ENCODE measurements at places on chromosomes 7 and 10.
A peak's percentile ranks its signal among the peaks of the same experiment; 100 is the strongest.

- DNase-seq, result peak; percentile 16
Observed at GRCh38 chr10:132036887-132037675, 28.7 kb upstream of the JAKMIP3 start.

- no peak for DNase-seq
Observed at GRCh38 chr7:36272211-36272566, 117.5 kb upstream of the ANLN start.

DNA sequence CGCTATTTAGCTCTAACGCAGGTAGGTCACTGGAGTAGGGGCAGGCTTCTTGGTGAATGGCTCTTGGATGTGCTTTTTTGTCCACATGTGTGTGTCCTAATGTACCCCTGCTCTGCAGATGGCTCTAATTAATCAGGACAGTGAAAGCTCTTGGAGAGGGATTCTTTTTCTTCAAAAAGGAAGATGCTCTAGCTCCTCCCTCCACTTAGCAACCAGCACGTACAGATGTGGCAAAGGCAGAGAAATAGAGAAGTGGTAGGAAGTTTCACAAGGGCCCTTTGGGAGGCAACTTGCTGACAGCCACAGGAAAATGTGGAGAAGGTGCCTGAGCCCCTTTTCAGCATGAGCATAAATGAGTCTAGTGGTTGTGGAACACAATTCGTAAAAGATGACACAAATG, 221.7 kb downstream of the PLXNA4 start:
- no peak for DNase-seq

DNA sequence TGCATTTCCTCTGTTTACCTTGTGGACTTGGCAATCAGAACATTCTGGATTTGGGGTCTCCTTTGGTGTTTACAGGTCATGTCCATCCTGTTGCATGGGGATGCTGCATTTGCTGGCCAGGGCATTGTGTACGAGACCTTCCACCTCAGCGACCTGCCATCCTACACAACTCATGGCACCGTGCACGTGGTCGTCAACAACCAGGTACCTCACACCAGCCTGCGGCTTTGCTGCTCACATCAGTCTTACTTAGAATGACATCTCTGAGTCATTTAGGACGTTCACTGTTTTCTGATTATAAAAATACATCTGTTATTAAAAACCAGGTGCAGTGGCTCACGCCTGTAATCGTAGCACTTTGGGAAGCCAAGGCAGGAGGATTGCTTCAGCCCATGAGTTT, 67.0 kb upstream of the ZMIZ2 start:
- no peak for DNase-seq

- DNase-seq, result no peak
Observed at GRCh38 chr7:20896996-20897395, 110.3 kb upstream of the SP8 start.

DNA sequence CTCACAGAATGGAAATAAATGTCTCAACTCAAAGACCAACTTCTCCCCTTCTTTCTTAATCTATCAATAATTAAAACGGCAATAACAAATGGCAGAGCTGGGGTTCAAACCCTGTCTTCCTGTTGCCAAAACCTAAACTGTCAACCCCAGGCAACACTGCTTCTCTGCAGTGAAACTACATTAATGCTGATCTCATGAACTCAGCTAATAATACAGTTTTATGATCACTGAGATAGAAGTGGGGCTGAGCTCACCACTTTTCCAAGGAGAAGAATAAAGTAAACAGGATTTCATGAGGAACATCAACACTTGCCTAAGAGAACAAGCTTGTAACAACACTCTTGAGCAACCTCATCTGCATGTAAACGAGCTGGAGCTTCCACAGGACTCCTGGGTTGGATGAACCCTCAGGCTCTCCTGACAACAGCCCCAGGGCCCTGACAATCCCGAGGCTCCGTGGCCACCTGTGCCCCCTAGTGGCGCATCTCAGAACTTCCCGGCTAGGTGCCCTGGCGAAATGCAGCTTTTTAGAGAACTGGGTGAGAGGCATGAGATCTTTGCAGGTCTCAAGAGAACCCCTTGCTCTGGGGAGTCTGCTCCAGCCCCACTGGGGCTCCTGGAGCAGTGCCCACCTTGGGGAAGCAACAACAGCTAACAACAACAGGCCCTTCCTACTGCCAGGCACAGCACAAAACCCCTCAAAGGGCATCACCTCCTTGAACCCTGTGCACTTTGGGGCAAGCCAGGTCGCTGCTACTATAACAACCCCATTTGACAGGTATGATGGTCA, 169.3 kb downstream of the SH3PXD2A start:
- peak; percentile 88 for DNase-seq

- no peak for DNase-seq
Observed at GRCh38 chr7:33634606-33635005, 270.7 kb upstream of the BMPER start.

- DNase-seq, result no peak
Observed at GRCh38 chr10:67788028-67788886, 49.7 kb downstream of the DNAJC12 start.

GRCh38 chr10:91590142-91590903, 42.5 kb downstream of the PPP1R3C start:
- no peak for DNase-seq

GRCh38 chr10:3258394-3258793, 85.8 kb upstream of the PITRM1 start:
- no peak for DNase-seq

DNA sequence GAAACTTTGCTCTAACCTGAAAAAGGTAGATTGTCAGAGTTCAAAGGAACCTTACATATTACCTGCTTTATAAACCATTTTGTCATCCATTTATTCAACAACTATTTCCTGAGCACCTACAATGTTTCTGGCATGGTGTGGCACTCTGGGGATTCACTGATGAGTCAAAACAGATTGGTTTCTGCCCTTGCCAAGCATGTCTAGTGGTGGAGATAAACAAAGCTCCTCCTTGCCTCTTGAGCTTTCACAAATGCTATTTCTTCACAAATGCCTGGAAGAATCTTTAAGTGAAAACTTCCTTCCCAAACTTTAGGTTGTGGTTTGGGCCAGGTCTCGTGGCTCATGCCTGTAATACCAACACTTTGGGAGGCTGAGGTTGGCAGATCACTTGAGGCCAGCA, 85.1 kb upstream of the RELN start:
- DNase-seq, result no peak

- no peak for DNase-seq
Observed at GRCh38 chr7:7673240-7673550, 32.6 kb downstream of the UMAD1 start.

- DNase-seq, result no peak
Observed at GRCh38 chr7:134520130-134520529, 7.2 kb upstream of the AKR1B10 start.

DNA sequence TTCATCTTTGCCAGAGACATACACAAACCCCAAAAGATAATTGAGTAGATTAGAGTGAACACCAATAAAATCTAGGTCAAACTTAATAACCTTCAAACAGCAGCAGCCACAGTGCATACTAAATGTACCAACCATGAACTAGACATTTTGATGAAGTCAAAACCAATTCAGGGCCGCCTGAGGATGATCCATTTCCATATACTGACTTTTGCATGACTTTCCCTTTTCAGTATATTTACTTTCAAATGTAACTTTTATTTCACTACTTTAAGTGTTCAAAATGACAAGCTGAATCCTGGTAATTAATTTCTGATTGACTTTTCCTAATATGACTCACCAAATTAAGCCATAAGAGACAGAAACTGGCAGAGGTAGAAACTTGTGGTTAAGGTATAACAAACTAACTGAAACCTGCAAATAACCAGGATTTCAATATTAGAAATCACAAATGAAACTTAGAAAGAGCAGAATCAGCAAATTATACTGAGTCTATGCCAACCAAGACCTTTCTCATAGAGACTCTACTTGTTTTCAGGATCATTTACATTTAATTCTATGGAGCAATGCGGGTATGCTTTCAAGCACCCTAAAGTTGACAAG, 171.9 kb upstream of the LRRN3 start:
- no peak for DNase-seq

DNA sequence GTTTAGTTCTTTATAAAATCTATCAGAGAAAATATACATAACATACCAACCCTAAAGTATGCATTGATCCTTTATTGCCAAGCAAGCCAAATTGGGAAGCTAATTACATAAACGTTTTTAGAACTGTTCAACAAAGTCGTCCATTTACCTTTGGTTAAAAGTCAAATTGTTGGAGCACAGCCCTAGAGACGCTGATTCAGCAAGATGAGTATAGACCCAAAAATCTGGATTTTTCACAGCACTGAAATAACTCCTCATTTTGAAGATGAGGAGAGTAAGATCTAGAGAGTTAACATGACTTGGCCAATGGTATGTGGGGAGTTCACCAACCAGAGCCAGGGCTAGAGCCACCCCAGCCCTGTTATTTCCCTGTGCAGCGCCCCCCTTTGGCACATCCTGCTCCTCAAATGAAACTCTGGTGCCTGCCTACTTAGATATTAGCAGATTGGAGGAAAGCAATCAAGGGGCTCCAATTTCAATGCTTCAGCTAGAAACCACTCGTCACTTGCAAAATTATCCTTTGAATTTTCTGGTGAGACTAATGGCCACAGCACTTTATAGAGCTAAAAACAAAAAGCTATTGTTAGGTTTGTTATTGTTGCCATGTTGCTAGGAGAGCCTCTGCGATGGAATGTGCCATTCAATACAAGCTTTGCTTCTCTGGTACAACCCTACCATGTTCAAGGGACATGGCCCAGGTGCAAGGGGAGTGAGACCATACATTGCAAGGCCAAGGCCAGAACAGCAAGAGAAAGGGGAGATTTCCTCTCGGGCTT, 132.6 kb upstream of the ZEB1 start:
- no peak for DNase-seq

DNA sequence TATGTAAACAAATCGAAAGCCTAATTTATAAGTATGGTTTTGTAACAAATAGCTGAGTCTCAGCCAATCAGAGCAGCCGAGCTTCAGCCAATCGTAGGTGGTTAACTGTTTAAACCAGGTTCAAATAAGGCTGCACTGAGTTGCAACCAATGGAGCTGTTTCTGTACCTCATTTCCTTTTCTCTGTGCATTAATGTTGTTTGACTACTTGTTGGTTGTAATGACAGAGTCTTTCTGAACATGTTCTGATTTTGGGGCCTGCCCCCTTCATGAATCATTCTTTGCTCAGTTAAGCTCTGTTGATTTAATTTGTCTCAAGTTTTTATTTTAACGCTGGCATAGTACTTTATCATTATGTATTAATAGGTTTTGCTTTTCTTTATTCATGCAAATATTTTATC, 14.6 kb downstream of the OTUD1 start:
- no peak for DNase-seq

- no peak for DNase-seq
Observed at GRCh38 chr10:130545122-130545521, 408.9 kb downstream of the GLRX3 start.

DNA sequence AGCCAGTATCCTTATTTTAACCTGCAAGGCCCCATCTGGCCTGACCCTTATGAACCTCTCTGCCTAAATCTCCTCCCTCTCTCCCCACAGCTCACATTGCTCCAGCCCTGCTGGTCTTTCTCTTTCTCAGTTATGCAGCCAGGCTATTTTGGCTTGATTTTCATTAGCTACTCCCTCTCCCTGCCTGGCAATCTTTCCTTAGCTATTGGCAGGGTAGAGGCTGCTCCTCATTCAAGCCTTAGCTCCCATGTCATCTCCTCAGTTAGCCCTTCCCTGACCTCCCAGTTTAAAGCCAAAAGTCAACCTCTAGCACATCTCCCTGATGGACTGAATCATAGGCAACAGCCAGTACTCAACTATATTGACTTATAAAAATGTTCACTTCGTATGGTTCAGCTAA, 214.4 kb upstream of the CELF2 start:
- no peak for DNase-seq

DNA sequence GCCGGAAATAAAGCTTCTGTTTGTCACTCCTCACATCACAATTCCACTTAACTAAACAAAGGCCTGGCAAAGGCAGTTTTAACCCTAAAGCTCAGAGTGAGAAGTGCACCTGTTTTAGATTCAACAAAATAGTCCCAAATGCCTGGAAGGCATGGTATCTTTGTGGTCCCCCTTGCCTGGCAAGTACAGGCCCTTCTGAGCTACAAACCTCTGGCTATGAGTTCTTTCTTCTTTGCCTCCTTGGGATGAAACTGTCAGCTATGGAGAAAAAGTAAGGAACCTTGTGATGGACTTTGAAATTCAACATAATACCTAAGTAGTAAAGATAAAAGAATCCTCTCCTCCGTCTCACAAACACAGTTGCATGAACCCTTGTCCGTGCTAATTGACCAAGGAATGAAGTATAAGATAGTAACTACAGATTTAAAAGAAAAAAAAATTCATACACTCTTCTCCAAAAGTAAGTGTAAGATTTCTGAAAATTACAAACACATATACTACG, 244.5 kb upstream of the ETV1 start:
- no peak for DNase-seq

DNA sequence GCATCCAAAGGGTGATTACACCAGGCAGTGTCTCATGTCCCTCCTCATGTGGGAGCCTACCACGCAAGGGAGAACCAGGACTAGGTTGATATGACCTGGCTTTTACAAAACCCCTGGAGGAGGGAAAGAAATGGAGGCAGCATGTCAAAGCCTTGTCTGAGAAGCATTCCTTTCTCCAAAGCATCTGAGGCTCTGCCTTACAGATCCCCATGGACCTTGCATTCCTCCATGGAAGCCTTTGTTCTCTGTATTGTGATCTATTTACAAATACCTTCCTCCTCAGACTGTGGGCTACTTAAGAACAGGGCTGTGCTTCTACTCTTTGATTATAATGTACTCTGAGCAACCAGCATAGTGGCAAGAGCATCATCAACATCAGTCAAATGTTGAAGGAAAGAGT, 197.0 kb downstream of the PLXNA4 start:
- DNase-seq, result no peak

GRCh38 chr7:28020302-28020940, 160.2 kb downstream of the JAZF1 start:
- peak; percentile 88 for DNase-seq

- no peak for DNase-seq
Observed at GRCh38 chr7:3955751-3956696, 655.0 kb downstream of the SDK1 start.

DNA sequence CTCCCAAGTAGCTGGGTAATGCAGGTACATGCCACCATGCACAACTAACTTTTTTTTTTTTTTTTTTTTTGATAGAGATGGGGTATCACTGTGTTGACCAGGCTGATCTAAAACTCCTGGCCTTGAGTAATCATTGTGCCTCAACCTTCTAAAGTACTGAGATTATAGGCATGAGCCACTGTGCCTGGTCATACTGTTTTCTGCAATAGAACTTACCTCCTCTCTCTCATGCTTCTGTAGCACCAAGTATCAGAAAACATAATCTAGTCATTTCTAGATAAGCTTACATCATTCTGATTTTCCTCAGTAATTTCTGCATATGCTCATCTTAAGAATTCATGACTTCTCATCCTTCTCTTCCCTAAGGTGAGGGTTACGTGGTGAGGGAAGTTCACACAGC, 210.0 kb downstream of the IMMP2L start:
- DNase-seq, result no peak

- DNase-seq, result no peak
Observed at GRCh38 chr10:74816824-74817498, 9.4 kb upstream of the KAT6B start.

Measured in midbrain (tissue), 1 donor.